ENCODE measurements at places on chromosomes 6 and 20.

DNA sequence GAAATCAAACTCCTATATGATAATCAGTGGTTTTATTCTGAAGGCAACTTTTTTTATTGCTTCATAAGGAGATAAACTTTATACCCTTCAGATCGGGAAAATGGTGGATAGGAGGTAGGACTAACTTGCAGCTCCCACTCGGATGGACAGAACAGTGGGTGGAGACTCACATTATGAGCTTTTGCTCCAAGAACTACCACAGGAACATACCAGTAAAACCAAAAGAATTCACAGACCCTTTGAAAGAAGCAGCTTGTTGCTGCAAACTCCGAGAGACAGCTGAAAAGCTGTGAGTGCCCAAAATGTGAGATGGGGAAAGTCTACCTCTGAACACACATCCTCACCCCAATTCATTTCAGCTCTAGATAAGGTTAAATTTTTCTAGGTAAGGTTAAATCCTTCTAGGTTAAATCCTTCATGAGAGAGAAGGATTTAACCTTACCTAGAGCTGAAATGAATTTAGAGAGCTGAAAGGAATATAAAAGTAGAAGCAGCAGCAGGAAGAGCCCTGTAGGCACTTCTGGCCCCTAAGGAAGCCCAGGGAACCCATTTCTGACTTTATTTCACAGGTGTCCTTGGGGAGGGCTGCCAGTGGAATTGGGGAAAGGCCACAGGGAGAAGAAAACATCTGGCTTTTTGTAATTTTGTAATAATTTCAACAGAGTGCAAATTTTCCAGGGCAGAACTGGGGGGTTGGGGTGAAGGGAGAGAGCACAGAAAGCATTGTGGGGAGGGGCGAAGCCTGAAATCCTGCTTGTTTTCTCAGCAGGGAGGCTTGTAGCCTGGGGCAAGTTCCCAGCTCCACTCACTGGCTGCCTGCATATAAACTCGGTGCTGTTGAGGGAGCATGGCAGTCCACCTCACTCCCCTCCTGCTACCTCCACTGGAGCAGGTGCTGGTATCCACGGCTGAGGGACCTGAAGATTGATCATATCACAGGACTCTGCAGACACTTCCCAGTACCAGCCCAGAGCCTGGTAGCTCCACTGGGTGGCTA lies 65.9 kb upstream of the HCRTR2 start:
- DNase-seq = no peak

DNA sequence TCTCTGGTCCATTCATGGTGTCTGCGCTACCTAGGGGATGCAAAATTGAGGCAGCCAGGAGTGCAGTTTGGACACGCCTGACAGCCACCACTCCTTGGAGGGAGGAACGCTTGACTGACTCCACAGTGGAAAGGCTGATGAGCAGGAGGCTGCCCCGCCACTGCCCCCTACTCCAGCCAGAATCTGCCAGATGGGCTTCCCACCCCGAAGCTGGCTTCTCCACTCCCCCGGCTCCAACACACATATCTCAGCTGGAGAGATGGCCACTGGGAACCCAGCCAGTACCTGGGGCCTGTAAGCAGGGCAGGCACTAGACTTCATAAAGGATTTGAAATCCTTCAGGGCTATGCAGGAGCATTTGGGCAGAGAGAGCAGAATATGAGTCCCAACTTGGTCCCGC lies 51.4 kb upstream of the BLCAP start:
- no peak for DNase-seq

DNA sequence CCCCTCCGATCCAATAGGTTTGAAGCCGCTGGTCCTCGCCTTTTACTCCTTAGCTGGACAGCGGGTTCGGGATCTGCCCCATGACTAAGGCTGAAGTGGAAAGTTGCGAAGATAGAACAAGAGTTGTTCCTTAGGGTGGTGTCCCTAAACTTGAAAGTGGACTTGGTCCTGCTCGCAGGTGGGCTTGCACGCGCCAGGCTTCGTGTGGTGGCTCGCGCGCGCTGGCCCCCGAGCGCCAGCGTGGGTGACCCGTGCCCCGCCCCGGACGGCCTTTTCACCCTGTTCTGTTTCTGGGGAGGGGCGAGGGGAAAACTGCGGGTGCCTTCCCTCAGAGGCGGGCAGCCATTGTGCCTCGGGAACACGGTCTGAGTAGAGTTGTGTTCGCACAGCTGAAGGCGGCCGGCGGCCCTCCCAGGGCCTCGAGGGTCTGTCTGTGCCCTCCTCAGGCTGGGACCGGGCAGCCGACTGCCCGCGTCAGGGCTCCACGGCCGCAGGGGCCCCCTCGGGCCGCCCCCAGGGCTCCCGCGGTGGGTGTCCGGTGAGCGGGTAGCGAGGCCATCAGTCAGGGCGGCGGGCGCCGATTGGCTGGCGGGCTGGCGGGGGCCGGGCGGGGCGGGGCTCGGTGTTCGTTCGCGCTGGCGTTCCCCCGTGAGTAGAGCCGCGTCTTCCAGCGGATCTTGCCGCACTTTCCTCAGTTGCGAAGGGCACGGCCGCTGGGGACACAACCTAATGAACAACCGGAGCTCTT lies 33.0 kb downstream of the RREB1 start:
- peak; percentile 78 for DNase-seq

DNA sequence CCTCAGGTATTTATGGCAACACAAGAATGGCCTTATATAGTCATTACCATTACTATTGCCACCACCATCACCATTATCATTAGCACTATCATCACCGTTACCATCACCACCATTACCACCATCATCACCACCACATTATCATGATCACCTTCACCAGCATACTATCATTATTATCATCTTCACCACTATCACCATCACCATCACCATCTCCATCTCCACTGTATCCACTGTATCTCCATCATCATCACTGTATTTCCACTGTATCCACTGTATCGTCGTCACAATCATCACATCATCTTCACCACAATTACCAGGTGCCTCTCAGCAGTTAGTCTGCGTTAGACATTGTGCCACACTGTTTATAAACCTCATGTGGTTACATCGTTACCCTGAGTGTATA lies 45.3 kb downstream of the GGTLC1 start:
- DNase-seq = no peak

GRCh38 chr6:52746213-52746612 lies 17.1 kb downstream of the GSTA2 start:
- no peak for DNase-seq

DNA sequence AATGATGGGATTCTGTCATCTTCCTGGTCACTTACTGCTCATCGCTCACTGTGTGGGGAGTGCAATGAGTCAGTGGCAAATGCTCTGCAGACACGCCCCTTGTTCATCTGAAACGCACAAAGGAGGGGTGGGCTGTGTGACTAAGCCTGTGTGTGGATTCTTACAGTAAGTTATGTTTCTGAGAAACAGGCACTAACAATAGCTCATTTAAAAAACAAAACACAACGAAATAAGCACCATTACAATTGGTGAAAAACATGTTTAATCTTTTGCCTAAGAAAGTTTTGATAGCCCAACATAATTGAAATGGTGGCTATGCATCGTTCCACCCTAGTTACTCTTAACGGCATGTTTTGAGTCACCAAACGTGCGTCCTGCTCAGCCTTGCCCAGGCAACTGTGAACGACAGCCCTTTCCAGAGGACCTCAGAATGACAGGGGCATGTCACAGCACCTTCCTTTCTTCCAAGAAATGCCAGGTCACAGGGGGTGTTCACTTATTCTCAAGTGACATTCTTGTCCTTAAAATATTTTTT lies 118.4 kb upstream of the SGK1 start:
- peak; percentile 99 for DNase-seq

DNA sequence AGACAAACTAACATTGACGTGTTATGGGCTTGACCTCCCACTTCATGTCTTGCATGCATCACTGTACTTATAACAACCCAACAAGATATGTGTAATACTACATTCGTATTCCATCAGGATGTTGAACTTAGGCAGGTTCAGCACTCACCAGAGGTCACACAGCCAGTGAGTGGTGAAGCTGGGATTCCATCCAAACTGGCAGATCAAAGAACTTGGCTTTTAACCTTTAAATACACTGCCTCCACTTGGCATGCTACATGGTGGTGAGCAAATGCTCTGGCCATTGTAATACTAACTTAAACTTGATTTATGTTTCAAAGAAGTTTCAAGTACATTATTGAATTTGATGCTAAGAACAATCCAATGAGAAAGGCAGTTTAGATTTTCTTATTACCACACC lies 10.7 kb upstream of the HDDC2 start:
- DNase-seq = no peak

DNA sequence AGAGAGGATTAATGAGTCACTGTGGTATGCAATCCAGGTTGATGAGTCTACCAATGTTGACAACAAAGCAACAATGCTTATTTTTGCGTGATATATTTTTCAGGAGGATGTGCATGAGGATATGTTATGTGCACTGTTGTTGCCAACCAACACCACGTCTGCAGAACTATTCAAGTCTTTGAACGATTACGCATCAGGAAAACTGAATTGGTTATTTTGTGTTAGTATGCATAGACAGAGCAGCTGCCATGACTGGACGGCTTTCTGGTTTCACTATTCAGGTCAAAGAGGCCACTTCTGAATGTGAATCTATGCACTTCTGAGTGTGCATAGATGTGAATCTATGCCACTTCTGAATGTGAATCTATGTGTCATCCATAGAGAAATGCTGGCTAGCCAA lies 134.0 kb upstream of the GRIK2 start:
- DNase-seq = no peak

DNA sequence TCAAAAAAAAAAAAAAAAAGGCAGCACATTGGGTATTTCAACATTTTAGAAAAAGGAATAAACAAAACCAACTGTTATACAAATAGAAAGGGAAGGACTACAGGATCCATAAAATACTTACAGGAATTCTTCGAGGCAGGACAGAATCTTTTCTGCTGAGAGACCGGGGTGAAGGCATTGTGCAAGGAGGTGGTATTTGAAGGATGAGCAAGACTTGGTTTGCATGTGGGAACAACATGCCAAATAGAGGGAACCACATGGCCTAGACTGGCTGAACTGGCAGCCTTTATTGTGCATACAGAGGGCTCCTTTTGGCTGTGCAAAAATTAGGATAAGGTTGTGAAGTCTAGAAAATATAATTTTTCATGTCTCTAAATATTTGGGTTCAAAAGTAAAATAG lies 62.9 kb downstream of the SCAND1 start:
- DNase-seq = peak; percentile 74

- DNase-seq = no peak
Observed at GRCh38 chr20:9130521-9130920, 61.6 kb downstream of the PLCB4 start.

- DNase-seq = peak; percentile 69
Observed at GRCh38 chr6:12136905-12137304, 124.8 kb downstream of the HIVEP1 start.

DNA sequence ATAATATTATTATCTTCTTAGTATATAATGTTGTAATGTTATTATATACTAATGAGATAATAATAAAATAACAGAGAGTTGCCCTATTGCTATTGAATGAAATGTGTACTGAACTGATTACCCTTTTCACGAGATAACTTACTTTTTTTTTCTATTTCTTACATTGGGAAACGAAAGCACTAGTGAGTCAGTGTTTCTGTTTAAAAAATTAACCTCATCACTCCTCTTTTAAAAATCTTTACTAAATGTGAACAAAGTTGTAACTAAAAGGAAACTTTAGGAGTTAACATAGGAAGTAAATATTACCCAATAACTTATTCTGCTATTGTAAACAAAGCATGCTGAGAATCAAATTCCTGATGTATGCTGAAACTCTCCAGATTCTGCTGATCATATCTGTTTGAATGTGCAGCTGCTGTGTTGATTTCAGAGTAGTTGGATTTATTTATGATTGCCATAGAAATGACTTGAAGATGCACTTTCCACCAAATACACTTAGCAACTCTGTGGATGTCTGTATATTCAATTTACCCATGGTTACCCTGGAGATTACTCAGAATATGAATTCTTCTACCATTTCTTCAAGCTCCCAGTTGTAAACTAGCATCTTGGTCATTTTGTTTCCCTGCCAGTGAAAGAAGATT lies 523.4 kb downstream of the TENT5A start:
- DNase-seq = peak; percentile 77

All from iris pigment epithelial cell (primary cell).